ENCODE measurements at places on chromosomes 11 and 22. TPM values are rescaled to one million over a fixed set of nuclear protein-coding genes. Genes with fewer than 3 reads are reported as not detected.

Gene MMP3
- total RNA-seq: not detected

Gene DUSP8
- 9.0 TPM for total RNA-seq

Gene HBG1
- total RNA-seq: not detected

Gene SLC5A4
- total RNA-seq: 0.31 TPM

Gene GLYAT
- 1.2 TPM for total RNA-seq

Gene KCNK7
- 0.31 TPM for total RNA-seq

Gene F2
- not detected for total RNA-seq

Gene TRIM51
- total RNA-seq: not detected

GRCh38 chr11:46207270-46207669, 70.2 kb upstream of the CREB3L1 start:
- no peak for DNase-seq

- DNase-seq: no peak
Measured at GRCh38 chr11:112625814-112626213, 335.4 kb upstream of the NCAM1 start.

DNA sequence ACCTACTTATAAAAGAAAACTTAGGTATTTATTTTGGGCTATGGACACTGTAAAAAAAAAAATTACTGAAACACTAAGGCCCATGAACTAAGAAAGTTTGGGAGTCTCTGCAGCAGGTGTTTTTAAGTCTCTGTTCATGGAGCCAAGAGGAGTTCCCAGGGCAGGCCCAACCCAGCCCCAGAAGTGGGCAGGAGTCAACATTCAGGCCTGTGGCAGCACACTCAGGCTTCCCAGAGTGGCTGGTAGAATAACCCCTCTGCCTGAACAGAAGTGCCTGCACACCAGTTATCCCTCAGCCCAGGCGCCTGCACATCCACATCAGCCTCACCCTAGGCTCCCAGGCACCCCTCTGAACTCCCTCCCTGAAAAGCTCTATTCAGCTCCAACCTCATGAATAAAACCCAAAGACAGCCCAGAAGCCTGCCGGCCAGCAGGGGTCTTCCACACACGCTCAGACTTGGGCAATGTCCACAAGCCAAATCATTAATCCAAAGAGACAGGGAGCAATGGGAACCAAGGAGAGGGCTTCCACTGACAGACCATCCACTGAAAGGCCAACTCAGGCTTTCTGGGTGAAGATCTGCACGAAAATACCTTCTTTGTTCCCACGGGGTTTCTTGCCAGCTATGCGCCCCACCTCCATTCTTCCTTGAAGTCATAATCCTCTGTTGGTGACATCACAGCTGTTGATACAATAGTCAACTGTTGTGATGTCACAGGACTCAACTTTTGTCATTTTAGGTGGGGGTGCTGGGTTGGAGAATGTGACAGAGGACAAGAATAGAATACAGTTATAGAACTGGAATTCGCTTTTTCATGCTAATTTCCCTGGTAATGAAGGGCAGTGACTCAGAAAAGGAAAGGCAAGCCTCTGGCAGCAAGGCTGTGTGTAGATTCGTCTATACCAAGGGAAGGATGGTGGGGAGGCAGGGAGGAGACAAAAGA, 83.7 kb downstream of the RPL27A start:
- DNase-seq: no peak

DNA sequence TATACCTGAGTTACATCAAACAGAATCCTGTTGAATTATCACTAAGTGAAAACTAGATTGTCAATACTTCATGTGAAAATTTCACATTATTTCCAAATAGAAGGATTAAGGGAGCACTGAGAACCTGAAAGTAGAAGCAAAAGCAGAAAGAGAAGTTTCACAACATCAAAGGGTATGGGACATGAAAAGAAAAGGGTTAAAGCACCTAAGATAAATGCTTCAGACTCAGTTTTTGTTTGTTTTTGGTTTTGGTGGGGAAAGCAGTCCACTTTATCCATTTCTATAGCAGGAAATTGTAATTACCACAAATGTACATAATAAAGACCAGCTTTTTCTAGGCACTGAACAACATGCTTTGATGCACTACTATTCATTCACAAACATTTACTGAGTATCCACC, 1069.7 kb upstream of the CCDC90B start:
- DNase-seq: no peak

DNA sequence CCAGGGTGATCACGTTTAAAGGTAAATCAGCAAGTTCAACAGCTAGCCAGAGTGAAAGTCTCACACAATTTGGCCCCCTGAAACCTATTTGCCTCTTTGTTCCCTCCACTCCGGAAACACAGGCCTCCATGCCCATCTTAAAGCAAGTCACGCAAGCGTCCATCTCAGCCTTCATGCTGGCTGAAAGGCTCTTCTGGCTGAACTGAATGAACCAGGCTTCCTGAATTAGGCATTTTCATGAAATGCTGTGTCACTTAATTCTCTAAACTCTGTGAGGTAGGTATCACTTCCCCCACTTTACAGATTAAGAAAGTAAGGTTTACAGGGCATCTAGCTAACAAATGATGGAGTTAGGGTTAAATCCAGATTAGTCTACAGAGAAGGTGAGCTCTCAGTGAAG, 1.4 kb downstream of the SLC25A17 start:
- no peak for DNase-seq

DNA sequence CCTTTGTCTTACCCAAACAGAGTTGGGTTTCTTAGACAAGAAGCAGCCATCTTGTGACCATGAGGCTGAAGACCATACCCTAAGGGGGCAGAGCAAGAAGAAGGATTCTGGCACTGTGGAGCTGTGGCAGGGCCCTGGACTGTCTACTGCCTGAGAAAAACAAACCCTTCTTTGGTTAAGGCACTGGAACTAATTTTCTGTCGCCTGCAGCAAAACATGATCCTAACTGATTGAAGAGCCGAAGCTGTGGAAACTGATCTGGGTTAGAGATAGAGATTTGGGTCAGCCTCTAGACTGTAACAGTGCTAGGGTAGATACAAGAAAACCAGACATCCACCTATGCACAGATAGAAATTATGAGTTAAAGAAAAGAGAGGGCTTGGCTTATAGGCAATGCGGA, 11.3 kb upstream of the ACER3 start:
- DNase-seq: no peak

- no peak for DNase-seq
Measured at GRCh38 chr11:36030731-36031281, 86.9 kb downstream of the LDLRAD3 start.

Measured in left cardiac atrium (tissue), 4 donors.